Fibroblast of upper back skin (primary cell): ENCODE measurements at places on chromosomes 4 and X.

GRCh38 chrX:71282514-71283402 lies 677 bp upstream of the NONO start:
- DNase-seq, result no peak

DNA sequence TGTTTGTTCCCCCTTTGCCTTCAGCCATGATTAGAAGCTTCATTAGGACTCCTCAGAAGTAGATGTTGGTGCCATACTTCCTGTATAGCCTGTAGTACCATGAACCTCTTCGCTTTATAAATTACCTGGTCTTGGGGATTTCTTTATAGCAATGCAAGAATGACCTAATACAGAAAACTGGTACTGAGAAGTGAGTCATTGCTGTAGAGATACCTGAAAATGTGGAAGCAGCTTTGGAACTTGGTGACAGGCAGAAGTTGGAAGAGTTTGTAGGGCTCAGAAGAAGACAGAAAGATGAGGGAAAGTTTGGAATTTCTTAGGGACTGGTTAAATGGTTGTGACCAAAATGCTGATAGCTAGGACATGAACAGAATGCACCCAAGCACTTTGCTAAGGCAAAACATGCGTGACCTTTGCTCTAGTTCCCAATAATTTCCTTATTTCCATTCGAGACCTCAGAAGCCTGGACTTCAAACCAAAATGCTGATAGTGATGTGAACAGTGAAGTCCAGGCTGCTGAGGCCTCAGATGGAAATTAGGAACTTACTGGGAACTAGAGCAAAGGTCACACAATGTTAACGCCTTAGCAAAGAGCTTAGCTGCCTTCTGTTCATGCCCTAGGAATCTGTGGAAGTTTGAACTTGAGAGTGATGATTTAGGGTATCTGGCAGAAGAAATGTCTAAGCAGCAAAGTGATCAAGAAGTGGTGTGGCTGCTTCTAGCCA lies 3.0 kb upstream of the USP46 start:
- no peak for DNase-seq

DNA sequence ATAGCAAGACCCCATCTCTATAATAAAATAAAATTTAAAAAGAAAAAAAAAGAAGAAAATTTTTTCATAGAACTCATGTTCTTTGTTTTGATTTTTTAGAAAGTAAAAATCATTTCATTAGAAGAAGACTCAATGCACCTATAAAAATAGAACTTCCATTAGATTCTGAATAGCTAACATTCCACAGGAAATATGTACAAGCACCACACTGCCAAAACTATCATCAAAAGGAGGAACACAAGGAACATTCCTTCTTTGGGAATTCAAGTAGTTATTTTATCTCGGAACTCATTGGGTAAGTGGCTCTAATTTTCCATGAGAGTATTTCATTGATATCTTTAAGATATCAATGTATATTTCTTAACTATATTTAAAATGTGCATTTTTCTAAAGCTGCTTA lies 157.6 kb downstream of the CAMK2D start:
- DNase-seq, result peak; percentile 72

DNA sequence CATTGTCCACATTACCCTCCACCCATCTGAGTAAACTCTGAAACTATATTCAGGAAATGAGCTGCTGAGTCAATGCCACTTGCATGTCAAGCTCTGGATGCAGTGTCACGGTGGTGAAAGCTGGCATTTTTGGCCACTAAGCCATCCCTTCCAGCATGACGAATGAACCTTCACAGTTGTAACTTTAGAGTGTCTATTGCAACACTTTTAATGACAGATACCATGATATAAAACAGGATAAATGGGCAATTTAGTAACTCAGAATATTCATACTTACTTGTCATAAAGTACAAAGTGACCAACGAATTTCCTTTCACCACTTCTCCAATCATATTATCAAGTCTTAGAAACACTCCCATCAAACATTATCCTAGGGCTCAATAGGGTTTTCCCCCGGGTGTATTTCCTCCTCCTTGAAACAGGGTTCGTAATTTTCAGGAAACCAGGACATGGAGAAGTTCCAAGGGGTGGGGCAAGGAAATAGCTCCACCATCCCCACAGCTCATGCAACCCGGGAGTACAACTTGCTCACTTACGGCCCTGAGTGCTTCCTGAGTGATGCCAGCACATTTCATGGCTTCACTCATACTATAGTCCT lies 73.1 kb downstream of the MTHFD2L start:
- peak; percentile 70 for DNase-seq

GRCh38 chr4:141560056-141560455 lies 76.3 kb upstream of the IL15 start:
- no peak for DNase-seq

DNA sequence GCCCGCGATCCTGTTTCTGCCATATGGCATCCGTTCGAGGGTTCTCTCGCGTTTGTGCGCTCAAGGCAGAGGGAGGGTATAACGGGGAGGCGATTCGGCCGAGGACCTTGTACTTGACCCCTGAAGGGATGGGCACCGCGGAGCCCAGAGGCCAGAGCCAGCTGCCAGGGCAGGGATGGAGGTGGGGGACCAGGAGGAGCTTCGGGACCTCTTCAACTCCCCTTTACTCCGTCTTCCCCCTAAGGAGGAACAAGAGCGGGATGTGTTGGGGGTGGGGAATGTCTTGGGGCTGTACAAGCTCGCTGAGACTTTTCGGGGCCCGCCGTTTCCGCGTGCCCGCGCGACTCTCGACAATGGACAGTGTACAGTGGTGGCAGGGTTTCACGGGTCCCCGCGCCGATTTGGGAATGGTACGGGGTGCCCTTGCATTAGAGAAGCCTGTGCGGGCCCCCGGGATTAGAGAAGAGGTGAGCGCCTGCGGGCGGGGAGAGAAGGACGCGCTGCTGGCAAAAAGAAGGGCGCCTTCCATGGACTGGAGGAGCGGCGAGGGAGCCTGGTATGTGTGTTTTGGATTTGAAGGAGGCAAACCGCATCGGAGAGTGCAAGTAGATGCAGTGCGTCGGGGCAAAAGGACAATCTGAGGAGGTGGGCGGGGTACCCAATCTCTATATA lies 760 bp downstream of the UGT8 start:
- DNase-seq, result no peak

GRCh38 chr4:172818901-172819300 lies 349.7 kb upstream of the GALNT7 start:
- no peak for DNase-seq

- peak; percentile 75 for DNase-seq
Observed at GRCh38 chr4:103008875-103009729, 10.4 kb downstream of the SLC9B1 start.

DNA sequence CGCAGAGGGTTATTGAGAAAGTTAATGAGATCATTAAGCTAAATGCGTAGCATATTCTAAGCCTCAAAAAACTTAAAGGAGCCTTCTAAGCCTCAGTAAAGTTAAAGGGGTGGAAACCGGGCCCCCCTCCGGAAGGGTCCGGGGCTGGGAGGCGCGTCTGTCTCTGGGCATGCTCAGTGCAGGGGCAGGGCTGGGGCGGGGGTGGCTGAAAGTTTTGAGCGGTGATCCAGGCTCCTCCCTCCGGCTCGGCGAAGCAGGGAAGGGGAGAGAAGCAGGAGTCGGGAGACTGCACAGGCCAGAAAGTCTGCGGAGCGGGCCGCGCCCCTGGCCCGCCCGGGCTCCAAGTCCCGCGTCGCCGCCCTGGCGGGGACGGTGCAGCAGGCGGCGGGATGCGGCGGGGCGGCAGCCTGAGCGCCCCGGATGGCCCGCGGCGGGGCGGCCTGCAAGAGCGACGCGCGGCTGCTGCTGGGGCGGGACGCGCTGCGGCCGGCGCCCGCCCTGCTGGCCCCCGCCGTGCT lies at the start of gene EVC:
EVC (plus strand) TSS at position 241 of the 518 bp plus-strand sequence; CDS start at position 421, 180 bp downstream.
- DNase-seq, result peak; percentile 83

- peak; percentile 88 for DNase-seq
Observed at GRCh38 chr4:2418650-2419571, at the start of gene CFAP99. CFAP99 (plus strand) TSS chr4:2418955.

DNA sequence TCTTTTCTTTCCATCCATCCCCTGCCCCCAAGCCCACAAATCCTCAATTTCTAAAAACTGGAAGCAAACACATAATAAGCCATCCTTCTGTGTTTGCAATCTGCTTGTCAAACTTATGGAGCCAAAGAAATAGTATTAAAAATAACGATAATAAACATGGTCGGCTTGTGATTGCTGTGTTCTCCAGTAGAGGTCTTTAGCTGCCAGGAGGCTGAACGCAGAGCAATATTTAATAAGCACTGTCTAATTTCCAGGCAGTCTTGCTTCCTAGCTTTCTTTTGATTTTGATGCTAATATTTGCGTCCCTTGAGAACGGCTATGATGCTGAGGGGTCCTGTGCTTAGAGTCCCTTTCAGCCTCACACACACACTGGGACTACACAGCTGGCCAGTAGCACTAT lies 3.2 kb upstream of the HELT start:
- DNase-seq, result no peak

DNA sequence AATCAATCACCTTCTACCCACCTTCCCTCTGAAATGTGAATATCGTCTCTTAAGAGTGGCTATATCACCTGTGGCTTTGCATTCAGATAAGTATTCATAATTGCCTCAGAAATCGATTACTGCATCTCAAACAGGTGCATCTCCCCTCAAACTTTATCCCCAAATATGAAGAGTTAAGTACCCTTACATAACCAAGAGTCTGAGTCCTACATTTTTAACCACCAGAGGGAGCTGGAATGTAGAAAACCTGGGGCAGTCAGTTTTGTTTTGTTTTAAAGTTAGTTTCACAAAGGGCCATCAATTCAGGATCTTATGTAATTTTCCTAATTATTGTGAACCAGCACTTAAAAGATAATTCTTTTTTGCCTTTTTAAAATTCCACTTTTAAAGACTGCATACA lies 5.7 kb downstream of the TCEANC start:
- peak; percentile 52 for DNase-seq

DNA sequence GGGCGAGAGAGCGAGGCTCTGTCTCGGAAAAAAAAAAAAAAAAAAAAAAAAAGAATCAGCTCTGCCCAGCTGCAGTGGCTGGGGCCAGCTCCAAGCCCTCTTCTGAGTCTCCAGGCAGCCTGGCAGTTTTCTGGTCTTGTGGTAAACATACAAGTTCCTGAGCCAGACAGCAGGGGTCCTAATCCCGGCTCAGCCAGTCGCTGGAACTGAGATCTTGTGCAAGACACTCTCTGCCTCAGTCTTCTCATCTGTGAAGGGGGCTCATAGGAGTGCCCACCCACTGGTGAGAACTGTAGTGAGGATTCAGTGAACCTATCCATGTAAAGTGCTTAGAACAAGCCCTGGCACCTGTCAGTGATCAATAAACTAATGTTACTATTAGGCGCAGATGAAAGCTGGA lies 41.8 kb downstream of the C4orf50 start:
- no peak for DNase-seq

DNA sequence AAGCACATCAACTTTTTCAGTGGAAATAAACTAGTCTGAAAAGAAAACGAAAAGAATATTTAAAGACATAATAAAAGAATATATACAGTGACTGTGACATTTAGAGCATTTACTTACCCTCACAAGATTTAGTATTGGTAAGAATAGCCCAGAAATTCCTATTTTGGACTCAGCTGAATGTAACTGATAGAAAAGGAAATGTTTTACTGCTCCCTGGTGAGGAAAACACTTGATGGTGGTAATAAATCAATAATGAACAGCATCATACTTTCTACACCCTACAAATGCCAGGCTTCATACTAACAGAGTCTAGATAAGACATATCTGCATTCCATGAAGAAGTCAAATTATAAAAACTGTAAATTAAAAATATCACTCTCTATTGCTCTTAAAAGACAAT lies 753.5 kb upstream of the PCDH10 start:
- no peak for DNase-seq

- peak; percentile 5 for DNase-seq
Observed at GRCh38 chrX:119981286-119982070, 37.9 kb upstream of the NKAP start.

GRCh38 chrX:69264158-69264581 lies 98.9 kb upstream of the PJA1 start:
- DNase-seq, result no peak

DNA sequence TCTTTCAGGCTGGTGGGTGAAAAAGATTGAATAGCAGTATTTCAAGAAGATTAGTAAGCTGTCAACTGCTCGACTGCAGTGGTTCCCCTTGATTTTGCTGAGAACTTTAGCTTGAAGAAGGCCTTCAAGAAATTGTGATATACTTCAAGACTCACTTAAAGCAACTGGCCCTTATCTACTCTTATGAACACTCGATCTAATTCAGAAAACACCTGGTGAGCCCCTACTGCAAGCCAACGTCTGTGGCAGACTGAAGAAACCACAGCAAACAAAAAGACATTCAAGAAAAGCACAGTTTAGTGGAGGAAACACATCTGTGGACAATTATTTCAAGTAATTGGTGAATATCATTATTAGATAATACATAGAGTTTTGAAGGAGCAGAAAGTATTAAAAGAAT lies 119.0 kb downstream of the INPP4B start:
- DNase-seq, result no peak
